Activated T-helper 2 cell treated with anti-CD3 and anti-CD28 coated beads, Interferon-gamma antibody, Interleukin-2, Interleukin-4, amounts not matched to agents 10 μg/mL and 5 μg/mL and 100 μg/mL, durations not matched to agents 14 hours and 24 hours and 36 hours (primary cell): ENCODE measurements at places on chromosomes 5 and 9. TPM values are rescaled to one million over a fixed set of nuclear protein-coding genes. Genes with fewer than 3 reads are reported as not detected.

NIPAL4 gene
- 1.9 and 2.1 TPM in 2 replicates for total RNA-seq

EQTN gene
- not detected in 2 replicates for total RNA-seq

GFRA3 gene
- total RNA-seq: 0.16 and 0.32 TPM in 2 replicates

FCHO2 gene
- 1.3 and 1.6 TPM in 2 replicates for total RNA-seq

OLFML2A gene
- 0.11 TPM in 1 of 2 replicates, not detected in the other for total RNA-seq

NR6A1 gene
- total RNA-seq: 1.5 and 1.8 TPM in 2 replicates

TEX10 gene
- total RNA-seq: 26.9 and 30.0 TPM in 2 replicates

LCN1 gene
- total RNA-seq: not detected in 2 replicates

CCNO gene
- total RNA-seq: 0.27 TPM in 1 of 2 replicates, not detected in the other

FAM153A gene
- total RNA-seq: 16.3 and 20.1 TPM in 2 replicates

PCA3 gene
- total RNA-seq: not detected in 2 replicates

CBY3 gene
- 0.39 and 0.51 TPM in 2 replicates for total RNA-seq

RASGRF2 gene
- 16.1 and 19.4 TPM in 2 replicates for total RNA-seq

CYLC2 gene
- not detected in 2 replicates for total RNA-seq

DROSHA gene
- total RNA-seq: 98.1 and 101 TPM in 2 replicates

DMRT3 gene
- total RNA-seq: not detected in 2 replicates

ZBTB43 gene
- total RNA-seq: 16.4 and 22.3 TPM in 2 replicates

ZNG1F gene
- 8.5 and 11.4 TPM in 2 replicates for total RNA-seq

MRPS30 gene
- 57.4 and 59.9 TPM in 2 replicates for total RNA-seq

SETX gene
- 49.8 and 51.0 TPM in 2 replicates for total RNA-seq
